DMS79 treated with DMSO at 0.1 percent for 48 hours (cell line): ENCODE measurements at places on chromosomes 3 and 15.

- peak; percentile 10 for DNase-seq
Measured at GRCh38 chr15:40344631-40345120, 3.9 kb upstream of the CCDC9B start.

DNA sequence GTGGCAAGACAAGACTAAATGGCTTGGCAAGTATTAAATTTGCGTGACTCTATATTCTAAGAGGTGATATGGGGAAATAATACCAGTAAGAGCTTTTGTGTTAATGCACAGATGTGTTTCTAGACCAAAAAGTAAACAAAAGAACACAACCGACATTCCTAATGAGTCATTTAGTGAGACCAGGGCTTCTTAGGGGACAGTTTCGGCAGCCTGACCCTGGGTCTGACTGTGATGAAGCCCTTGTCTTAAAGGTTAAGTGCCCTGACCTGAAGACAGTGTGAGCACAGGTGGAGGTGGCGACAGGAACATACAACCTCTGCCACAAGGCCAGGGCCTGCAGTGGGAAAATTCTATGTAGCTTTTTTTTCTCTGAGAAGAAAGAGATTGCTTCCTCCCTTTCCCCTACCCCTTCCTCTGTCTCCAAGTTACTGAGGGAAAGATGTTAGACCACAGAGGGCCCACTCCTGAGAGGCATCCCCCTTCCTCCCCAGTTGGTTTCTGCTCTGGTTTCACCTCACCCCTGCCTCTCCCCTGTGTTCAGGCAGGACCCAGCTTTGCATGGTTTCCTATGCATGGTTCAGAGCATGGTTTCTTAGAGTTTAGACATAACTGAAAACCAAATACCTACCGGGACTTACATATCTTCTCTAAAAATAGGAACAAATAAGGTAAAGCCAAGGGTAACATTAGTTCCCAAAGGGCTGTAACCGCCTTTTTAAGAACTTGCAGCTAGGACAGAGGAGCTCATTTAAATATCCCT, 24.8 kb upstream of the CMTM7 start:
- DNase-seq: no peak

GRCh38 chr3:21159543-21159906, 591.5 kb downstream of the ZNF385D start:
- DNase-seq: no peak

DNA sequence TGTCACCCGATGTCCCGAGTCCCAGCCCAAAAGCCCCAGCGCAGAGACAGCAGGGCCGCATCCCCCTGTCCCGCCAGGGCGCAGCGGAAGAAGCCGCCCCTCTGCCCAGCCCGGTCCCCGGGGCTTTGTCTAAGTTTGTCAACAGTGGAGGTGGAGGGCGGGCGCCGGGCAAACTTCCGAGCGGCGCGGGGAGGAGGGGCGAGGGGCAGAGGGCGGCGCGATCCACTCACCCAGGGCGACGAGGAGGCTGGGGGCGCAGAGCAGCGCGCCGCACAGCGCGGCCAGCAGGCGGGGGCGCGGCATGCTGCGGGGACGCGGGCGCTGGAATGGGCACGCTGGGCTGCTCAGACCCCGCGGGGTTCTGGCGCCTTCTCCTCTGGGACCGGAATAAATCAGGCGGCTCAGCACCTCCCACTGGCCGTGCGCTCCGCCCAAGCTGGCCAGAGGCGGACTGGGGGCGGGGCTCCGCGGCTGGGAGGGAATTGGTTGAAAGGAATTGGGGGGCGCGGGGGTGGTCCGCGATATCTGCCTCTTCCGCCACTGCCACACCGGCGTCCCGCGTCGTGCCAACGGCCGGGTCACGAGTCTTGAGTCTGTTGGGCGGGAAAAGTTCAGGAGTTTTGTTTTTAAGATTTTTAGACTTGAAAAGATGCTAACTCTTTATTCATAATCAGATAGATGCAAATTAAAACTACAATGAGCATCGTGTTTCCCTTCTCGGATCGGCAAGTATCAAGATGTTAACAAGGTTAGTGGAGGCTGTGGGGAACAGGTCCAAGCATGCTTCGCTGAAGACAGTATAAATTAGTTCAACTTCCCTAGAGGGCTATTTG, at the start of gene MFGE8:
Gene MFGE8, minus strand, starts transcription at position 363 of the 833 bp plus-strand sequence. Its CDS starts 60 bp downstream, at position 303.
- peak; percentile 24 for DNase-seq

DNA sequence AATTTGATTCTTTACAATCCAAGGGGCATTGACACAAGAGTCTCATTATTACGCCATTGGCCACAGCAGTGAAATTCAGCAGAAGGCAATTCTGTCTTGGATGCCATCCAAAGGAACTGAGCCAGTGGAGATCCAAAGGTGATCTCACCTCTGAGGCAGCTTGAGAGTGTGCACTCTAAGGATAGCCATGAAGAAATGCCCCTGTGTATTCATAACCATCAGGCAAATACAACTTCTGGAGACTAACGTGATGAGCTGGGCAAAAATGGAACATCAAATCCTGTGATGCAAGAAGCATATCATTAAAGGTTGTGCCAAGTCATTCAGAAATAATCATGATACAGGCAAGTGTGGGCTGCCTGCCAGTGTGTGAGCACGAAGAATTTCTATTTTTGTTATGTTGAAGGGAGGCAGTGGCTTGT, 41.4 kb downstream of the ROBO2 start:
- peak; percentile 68 for DNase-seq

DNA sequence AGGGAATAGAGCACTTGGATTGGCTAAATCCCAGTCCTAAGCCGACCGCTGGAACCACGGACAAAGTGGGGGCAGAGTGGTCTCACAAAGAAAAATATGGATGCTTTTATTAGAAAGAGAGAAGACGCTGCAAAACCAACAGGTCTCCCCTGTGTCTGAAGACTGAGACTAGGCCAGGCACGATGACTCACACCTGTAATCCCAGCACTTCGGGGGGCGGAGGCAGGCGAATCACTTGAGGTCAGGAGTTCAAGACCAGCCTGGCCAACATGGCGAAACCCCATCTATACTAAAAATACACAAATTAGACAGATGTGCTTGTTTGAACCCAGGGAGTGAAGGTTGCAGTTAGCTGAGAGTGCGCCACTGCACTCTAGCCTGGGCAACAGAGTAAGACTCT, 61.8 kb downstream of the ZDHHC19 start:
- DNase-seq: no peak

DNA sequence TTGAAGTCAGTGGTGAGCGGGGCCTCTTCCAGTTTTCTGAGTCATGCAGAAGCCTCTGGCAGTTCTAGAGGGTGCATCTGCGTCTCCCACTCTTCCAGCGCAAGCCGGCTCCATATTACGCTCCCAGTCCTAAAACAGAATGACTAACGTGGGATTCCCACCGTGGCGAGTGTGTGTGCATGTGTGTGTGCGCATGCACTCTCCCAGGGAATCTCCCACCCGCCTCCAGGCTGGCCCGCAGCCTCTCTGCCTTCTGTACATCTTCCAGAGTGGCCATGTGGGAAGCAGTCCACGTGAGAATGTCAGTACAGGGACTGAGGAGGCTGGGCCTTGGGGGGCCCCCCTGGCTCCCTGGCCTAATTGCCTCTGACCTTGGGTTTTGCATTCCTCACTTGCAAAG, 87.7 kb downstream of the LSM3 start:
- DNase-seq: no peak

- DNase-seq: no peak
Measured at GRCh38 chr15:71338265-71338664, 223.0 kb downstream of the THSD4 start.

DNA sequence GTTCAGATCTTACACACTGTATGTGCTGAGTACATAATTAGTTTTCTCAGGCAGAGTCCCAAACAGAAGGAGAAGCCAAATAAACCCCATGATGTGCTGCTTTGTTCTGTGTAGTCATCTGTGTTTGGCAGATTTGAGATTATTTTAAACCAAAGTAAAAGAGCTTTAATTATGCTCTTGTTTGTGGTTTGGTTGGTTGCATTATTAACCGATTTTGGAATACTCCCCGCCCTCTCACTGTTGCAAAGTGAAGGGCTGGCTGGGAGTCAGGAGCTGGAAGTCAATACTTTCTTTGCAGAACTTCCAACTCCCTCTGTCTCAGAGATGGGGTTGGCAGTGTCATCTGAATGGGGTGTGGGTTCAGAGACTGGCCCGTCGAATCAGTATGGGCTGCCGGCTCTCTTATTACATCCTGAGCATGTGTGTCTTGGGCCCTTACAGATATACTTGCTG, 34.4 kb downstream of the SLCO3A1 start:
- DNase-seq: no peak

DNA sequence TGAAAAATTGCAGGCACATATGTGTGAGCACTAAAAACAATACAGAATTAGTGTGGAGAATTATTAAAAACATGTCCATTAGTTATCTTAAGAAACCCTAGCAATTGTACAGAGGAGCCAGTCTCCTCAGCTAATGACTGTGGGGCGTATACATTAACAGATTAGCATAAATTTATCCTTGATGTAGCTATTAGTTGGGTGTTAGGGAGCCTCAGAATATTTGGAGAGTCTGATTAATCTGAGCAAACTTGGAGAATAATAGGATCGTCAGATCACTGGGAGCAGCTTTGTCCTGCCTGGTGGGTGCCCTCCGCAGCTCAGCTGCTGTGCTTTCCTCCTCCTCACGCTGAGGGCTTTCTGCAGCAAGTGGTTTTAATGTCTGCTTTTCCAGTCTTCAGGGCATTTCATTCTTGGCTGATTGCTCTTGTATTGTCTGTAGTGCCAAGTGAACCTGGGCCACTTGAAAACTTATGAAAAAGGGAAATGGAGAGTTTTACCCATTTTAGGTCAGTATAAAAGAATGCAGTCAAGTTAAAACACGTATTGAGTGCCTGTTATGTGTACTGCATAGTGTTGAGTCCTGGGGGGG, 417.4 kb upstream of the SEMA6D start:
- peak; percentile 58 for DNase-seq

- no peak for DNase-seq
Measured at GRCh38 chr3:120688121-120688520, 6.1 kb upstream of the HGD start.

GRCh38 chr3:191440532-191440931, 20.4 kb upstream of the PYDC2 start:
- DNase-seq: no peak

DNA sequence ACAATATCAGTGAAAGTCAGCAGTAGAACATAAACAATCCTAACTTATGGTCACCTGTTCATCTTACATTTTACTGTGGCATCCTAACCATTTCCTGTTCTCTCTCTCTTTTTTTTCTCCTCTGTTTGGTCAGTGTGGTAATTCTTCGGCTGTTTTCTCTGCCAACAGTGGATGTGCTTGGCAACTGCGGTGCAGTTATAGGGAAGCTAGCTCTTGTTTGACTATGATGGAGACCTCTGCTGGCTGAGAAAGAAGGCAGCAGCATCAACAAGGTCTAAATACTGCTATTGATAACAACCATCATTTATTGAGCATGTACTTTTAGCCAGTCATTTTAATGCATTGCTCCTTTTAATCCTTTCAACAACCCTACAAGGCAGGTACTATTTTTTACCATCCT, 723 bp upstream of the DRD3 start:
- DNase-seq: peak; percentile 4

DNA sequence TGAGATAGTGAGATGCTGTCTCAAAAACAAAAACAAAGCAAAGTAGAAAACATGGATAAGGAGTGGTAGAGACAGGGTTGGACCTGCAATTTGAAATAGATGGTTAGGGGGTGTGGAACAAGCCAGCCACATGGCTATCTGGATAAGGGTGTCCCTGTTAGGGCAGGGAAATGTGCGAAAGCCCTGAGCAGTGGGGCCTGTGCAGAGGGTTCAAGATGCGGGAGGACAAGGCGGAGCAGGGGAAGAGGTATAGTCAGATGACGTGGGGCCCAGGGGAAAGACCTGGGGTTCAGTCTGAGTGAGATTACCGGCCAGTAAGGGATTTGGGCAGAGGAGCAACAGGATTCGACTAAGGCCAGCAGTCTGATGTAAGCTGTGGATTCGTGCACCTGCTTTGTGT, 18.4 kb upstream of the NR2E3 start:
- DNase-seq: no peak

DNA sequence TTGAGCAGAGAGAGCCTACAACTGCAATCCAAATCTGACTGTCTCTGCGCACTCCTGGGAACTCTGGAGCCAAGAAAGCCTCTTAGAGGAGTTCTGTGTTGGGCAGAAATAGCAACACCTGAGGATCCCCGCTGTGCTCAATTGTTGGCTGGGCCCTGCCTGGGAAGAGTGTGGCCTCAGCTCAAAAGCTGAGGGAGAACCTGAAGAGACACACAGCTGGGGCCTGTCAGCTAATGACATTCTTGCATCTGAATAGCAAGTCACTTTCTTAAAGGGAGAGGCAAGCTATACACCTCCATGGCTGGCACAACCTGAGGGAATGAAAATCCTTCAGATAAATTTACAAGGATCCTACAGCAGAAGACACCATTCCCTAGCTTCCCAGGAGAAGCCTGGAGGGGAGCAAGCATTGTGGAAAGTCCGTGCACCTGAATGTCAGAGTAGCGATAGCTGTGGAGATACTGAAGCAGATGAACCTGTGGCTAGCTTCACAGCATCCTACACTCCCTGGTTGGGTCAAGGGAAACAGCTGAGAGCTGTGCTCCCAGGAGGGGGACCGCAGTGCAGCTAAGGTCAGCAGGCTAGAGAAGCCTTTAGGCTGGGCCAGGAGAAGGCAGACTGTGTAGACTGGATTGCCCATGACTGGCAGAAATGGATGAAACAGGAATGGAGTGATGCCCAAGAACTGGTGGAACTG, 159.9 kb upstream of the PFN2 start:
- peak; percentile 43 for DNase-seq

DNA sequence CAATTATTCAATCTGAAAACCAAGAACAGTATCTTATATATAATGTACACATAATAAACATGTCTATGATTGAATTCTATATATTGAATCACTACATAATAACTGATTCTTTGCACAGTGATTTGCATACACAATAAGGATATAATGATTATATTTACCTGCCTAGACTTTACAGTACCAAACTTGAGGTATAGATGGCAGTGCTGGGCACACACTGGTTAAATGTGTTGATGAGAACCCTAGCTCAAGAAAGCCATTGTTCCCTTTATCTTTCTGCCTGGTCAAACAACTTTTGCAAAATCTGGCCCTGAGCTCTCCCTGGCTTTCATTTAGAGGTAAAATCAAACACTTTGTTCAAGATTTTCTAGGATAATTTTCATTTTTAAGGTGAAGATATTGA, 697.7 kb downstream of the TUSC7 start:
- DNase-seq: no peak

DNA sequence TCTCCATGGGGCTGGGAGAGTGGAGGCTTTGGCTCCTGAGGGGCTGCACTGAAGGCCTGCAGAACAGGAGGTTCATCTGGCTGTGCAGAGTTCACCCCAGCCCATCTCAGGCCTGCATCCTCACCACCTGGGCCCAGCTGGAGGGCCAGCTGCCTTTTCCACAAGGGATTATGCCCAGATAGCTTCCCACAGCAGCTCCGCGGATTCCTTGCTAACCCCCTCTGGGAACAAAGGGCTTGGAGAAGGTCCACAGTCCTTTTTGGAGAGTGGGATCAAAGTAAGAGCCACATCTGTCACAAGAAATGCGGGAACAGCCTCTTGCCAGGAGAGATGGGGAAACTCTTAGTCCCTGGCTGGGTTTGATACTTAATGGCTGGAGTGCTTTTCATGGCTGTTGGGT, 164.7 kb upstream of the RGMA start:
- DNase-seq: no peak

GRCh38 chr3:193971261-193971751, 164.6 kb upstream of the HES1 start:
- no peak for DNase-seq
